ENCODE measurements at places on chromosomes 12 and 14.
A peak's percentile ranks its signal among the peaks of the same experiment; 100 is the strongest.

DNA sequence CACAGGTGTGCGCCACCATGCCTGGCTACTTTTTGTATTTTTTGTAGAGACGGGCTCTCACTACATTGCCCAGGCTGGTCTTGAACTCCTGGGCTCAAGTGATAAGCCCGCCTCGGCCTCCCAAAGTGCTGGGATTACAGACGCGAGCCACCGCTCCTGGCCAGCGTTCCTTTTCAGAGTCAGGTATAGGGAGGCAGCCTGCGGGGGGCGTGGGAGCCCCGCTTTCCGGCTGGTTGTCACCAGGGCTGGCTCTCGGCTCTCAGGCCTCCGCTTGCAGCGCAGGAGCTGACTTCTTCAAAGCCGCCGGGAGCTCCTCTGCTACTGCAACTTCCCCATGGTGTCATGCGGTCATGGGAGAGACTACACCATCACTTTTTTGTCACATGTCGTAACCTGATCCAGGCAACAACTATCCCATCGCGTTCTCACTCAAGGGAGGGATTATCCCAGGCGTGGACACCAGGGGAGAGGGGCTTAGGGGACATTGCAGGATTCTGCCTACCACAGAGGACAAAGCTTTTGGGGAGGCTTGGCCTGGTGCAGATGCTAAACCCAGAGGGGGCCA, 129.4 kb downstream of the SCARB1 start:
- DNase-seq: no peak

DNA sequence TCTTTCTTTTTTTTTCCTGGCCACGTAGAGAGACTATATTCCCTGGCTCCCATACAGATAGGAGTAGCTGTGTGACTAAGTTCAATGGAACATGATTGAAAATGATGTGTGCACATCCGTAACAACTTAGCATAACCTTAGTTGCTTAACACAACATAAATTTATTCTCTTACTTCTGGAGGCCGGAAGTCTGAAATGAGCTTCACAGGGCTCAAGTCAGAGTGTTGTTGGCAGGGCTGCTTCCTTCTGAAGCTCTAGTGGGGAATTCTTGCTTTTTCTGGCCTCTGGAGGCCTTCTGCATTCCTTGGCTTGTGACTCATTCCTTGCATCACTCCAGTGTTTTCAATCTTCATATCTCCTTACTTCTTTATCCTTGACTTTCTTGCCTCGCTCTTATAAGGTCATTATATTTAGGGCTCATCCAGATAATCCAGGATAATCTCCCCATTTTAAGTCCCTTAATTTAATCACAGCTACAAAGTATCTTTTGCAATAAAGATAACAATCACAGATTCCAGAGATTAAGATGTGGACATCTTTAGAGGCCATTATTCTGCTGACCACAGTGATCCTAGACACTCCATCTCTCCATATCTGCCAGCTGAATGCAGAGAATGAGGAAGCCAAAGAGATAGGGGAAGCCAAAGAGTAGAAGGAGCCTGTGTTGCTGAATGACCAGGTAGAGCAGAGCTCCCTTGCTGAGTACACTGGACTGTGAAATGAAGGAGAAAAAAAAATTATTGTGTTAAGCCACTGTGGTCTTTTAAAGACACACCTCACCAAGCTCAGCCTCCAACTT, 21.0 kb upstream of the SNX6 start:
- no peak for DNase-seq

- no peak for DNase-seq
Measured at GRCh38 chr14:106530423-106531107, 1004.2 kb downstream of the TMEM121 start.

DNA sequence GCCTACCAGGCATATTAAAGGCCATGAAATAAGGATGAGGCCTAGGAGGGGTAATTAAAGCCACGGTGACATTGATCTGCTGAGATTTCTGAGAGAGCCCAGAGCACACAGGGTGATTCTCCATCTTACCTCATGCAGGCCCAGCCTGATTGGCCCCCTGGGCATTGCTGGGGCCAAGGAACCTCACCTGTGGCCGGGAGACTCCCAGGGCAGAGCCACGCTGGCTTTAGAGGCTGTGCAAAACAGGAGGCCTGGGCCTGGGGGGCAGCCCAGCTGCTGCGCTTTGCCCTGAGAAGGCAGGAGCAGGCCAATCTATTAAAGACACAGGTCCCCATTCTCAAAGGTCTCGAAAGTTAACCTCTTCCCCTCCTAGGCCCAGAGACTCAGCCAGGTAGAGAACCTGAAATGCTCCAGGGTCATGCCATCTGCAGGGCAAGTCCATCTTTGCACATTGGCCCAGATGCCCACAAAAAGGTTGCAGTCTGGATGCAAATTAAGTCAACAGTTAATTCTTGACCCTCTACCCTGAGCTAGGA, 1099.7 kb downstream of the BCL11B start:
- no peak for DNase-seq

DNA sequence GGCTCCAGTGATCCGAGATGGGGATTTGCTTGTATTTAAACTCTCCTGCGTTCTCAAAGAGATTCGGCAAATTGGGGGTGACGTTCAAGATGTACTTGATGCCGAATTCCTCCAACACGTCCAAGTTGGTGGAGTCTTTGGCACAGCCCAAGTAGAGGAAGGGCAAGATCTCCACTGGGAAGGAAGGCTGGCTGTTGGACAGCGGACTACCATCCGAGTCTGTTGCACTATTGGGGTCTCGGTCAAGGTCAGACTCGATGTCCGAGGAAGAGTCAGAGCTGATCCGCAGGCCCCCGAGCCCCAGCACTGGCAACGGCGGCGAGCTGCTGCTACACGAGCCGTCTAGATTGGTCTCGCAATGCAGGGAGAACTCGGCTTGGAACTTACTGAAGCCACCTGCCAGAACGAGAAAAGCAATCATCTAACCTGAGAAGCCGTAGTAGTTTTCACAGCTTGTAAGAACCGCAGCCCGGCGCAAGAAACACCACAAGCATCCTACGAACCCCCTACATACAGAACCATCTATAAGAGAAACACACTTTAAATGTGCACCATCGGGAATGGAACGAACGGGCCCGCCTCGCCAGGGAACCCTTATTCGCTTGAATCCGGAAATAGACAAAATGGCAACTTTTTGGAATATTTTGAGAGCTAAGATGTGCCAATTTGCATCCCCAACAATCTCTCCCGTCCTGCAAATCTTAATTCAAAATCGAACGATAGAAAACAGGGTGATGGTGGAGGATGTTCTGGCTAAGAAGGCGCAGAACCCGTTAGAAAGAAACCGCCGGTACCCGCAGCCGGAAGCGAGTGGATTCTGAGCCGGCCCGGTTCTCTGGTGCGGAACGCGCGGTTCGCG, 1.4 kb downstream of the DUSP6 start:
- no peak for DNase-seq

GRCh38 chr12:96140174-96140573, 54.0 kb upstream of the ELK3 start:
- DNase-seq: no peak

DNA sequence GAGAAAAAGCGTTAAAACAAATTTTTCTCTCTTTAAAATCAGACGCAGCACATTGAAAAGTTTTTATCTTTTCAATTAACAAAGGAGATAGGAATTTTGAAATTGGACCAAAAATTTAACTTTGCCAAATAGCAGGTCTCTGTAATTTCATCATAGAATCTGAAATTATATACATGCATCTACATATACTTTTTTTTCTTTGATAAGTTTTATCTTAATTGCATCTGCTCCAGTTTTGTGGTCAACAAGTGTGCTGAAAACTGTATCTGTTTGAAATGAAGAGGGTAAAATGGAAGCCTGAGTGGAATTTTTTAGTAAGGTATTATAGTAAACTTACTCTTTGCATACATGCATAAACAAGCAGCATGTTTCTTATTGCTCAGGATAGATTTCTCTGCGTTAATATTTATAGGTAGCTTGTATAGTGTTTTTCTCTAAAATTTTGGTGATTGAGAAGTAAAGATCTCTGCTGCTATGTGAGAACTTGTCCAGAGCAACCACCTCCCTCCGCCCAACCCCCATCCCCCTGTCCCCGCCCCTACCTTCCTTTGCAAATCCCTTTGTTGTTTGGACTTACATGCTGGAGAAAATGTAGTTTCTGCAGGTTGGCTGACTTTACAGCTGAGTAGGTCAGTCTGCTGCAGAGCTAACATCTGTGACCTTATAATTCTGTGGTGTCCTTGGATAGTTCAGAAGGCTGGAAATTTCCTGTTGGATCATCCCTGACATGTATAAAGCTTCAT, 64.6 kb downstream of the VRK1 start:
- DNase-seq: no peak

DNA sequence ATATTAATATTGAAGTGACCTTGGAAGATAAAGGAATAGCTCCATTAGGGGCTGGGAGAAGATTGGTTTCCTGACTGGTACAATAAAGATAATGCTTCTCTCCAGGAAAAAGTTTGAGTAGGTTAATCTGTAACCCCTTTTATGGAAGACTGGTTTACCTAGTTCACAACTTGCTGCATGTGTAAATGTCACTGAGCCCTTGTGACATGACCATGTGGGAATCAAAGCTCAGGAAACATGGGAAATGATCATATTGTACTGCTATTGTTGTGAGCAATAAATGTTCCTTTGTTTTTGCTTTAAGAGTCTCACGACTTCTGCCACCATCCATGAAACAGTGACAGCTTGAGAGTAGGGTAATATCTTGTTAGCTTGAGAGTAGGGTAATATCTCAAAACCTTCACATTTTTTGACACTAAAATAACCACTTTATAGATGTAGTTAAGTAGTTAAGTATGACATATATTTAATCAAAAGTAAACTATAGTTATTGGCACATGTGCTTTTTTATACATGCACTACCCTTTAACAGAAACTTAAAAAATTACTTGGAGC, 1338.6 kb downstream of the FSCB start:
- no peak for DNase-seq

GRCh38 chr14:101774814-101775213, 13.3 kb downstream of the PPP2R5C start:
- DNase-seq: no peak

DNA sequence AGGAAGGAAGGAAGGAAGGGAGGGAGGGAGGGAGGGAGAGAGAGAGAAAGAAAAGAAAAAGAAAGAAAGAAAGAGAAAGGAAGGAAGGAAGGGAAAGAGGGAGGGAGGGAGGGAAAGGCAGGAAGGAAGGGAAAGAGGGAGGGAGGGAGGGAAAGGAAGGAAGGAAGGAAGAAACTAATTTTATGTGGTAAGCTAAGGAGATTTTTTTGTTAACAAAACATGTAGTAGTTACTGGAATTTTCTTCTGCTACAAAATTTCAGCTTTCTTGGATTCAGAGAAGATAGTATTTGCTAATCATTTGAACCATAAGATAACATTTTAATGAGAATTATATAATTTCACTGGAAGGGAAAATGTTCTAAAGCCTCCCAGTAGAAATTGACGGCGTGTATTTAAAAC, 437.8 kb upstream of the DCN start:
- no peak for DNase-seq

DNA sequence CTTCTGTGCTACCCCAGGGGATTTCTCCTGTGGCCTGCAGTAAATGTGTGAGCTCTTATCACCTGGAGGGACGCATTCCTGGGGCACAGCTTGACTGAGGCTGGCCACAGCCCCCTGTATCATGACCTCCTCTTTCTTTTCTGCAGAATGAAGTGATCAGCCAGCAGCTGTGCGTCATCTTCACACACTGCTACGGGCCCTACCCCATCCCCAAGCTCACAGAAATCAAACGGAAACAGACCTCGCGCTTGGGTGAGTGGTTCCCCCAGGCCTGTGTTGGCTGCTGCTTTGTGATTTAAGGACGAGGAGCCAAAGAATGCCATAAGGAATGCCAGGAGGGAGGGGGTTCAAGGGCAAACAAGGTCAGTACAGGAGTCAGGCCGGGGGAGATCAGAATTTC, 50.5 kb upstream of the PWP1 start:
- DNase-seq: no peak

DNA sequence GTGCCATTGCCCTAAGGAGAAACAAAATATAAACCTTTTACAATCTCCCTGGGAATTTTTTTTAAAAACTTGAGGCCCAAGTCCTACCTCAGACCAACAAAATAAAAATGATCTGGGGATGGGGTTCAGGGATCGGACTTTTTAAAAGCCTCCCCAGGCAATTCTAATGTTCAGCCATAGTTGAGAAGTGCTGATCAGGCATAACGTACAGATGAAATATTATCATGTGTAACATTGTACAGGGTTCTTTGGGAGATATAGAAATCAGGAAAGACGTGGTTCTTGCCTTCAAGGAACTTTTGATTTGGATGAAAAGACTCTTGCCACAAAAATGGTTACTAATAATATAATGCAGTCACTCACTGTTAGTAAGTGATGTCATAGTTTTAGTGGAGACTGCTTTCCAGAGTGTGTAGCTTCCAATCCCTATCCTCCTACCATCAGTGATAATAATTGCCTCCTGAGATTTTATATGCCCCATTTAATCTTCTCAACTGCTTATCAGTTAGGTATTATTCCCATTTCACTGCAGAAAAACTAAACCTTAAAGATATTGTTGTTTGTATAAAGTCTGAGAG, 135.6 kb downstream of the BRMS1L start:
- no peak for DNase-seq

- DNase-seq: no peak
Measured at GRCh38 chr12:30599608-30600007, 96.1 kb downstream of the IPO8 start.

DNA sequence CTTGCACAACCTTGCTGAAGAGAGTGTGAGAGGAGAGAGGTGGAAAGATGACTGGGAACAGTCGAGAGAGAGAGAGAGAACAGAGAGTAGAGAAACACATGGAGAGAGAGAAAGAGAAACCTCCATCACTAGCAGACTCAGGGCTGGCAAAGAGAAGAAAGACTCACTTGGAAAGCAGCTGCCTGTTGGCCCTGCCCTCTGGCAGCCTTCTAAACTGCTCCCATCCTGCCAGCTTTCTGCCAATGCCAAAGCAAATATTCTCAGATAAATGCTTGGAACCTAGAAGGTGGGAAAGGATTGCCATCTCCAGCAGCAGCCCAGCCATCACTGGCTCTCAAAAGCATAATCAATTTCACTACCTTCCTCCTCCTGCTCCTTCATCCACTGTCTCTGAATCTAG, 107.9 kb upstream of the WSCD2 start:
- no peak for DNase-seq

- DNase-seq: no peak
Measured at GRCh38 chr14:20587489-20588154, at the start of gene RNASE11. Gene RNASE11, minus strand, starts transcription at chr14:20588001.

DNA sequence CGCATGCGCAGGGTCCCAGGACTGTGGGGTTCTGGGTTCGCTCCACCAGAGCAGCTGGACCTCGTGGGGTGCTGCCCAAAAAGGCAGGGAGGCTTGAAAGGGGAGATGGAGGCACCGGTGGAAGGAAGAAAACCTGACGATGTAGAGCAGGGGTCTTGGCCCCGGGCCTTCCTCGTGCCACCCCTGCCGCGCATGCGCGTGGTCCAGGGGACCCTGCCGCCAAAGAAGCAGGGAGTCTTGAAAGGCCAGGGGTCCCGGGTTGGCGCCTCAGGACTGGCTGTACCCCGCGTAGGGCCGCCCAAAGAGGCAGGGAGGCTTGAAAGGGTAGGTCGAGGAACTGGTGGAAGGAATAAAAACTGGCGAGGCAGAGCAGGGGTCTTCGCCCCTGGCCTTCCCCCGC, 321.0 kb downstream of the ALG10 start:
- DNase-seq: no peak

GRCh38 chr14:104209985-104210816, 71.8 kb downstream of the KIF26A start:
- no peak for DNase-seq

- DNase-seq: peak; percentile 85
Measured at GRCh38 chr14:22556990-22557623, 31.9 kb downstream of the DAD1 start.

- no peak for DNase-seq
Measured at GRCh38 chr12:84183576-84183975, 729.0 kb downstream of the SLC6A15 start.
